NCI-H524 (cell line): ENCODE measurements at places on chromosomes 4 and X.
A peak's percentile ranks its signal among the peaks of the same experiment; 100 is the strongest.

DNA sequence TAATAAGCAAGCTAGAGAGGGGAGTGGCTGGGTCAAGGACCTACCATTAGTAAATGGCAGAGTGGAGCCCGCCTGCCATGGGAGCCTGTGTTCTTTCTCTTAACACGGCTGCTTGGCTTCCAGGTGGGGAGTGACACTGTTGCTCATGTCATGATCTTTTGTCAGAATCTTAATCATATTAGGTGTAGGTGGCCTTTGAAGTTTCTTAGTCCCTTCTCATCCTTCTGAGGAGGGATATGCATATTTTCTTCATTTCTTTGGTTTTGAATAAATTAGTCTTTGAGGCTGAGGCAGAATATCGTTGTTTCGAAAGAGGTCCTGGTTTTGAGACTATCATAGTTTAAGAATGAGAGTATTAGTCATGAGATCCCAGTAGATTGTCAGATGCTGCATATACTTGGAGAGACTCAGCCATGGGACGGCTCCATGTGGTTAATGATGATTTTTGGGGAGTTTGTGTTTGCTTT lies 28.9 kb downstream of the SNX25 start:
- no peak for DNase-seq

DNA sequence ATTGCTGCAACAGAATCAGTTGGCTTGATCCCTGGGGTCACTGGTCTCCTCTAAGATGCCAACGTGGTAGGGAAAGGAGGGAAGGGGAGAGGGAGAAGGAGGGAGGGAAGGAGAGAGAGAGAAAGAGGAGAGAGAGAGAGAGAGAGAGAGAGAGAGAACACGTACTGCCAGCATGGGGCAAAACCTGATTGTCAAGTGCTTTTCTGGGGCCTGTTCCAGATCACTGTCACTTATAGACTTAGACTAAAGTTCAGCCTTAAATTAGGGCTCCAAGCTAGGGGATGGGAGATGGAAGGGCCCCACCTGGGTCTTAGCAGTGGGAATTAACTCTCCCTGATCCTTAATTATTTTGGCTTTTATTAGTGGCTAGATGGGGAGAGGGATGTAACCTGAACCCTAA lies 12.9 kb downstream of the SHROOM4 start:
- DNase-seq = no peak

DNA sequence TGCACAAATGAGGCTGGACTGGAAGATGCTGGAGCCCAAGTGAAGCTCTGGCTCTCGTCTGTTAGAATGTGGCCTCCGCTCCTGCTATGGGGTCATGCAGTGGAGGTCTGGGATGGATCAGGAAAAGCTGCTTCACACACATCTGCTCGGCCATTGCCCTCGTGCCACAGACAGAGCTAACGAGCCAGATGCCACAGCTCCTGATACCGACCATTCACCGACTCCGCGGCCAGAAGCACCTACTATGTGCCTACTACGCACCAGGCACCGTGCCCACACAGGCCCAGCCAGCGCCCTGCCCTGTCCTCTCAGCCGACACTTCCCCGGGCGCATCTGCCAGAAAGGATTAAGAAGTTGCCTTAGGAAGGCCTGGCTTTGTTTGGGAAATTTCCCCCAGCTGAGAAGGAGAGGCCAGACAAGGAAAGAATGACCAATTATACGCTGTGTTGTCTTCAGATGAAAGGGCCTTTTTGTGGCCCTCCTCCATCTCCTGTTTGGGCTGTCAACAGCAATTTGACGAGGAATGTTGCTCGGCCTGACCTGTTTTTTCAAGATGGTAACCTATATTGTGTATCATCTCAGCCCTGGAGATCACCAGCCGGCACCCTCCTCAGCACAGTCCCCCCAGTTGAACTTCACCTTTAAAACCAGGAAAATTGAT lies 34.3 kb downstream of the HMX1 start:
- DNase-seq = no peak

- DNase-seq = peak; percentile 70
These were observed 7.6 kb downstream of the SLC2A9 start for GRCh38 chr4:10013722-10014121.

DNA sequence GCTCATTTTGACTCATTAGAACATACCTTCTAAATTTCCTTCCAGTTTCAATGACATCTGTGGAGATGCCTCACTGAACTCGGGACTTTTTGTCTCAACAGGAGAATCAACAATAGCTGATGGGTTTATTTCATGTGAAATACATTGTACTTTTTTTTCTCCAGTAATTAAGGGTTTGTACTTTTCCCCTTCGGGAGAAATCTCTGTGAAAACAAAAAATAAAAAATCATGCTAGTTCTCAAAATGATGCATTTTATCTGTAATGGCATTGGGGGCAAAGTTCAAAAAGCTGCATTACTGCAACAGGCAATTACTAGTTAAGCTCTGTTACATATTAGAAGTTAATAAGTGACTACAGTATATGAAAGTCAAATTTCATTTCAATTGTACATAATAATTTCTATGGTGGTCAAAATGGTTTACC lies 167.3 kb upstream of the SH3RF1 start:
- no peak for DNase-seq

DNA sequence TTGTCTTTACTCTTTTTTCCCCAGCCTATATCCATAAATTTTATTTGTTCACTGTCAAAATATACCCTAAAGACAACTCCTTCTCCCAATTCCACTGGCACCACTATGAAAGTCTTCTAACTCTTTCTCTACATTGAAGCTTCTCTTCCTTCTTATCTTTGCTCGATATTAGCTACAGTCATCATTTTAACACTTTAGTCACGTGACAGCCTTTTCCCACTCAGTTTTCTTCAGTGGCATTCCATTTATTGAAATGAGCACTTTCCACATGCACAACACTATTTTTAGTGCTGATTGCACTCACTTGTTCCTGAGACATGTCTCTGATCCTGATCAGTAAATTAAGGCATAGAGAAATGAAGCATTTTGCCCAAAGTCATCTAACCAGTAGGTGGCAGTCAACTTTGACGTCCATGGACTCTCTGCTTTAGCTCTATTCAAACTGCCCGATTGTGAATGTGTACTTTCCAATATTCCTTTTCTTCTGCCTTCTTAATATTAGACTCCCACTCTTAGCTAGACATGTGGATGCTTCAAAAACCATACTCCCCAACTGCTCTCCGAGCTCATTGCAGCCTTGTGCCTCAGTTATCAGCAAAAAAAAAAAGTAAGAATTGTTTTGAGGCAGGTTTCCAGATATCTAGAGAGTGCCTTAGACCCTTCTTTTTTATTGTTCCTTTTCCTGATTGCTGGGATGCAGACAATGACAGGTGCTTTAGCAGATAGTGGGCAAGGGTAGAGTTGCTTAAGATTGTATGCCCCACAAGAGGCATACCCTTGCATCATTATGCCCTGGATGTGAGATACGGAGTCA lies 394.4 kb upstream of the ADGRL3 start:
- peak; percentile 38 for DNase-seq

GRCh38 chr4:145003675-145004074 lies 94.3 kb downstream of the ANAPC10 start:
- DNase-seq = no peak

DNA sequence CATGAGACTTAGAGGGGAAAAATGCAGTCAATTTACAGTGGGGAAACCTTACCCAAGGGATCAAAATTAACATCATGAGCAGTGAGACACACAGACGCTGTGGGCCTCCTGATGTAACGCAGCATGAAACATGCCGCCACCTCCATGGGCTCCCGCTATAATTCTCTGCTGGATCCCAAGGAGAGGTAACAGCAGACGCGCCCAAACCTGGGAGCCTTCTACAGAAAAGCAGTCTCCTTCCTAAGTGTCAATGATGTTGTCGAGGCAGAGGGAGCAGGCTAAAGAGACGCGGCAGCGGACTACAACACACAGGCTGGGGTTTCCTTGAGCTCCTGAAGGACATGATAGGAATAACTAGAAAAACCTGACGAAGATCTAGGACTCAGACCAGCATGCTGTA lies 142.3 kb downstream of the AFAP1 start:
- no peak for DNase-seq

DNA sequence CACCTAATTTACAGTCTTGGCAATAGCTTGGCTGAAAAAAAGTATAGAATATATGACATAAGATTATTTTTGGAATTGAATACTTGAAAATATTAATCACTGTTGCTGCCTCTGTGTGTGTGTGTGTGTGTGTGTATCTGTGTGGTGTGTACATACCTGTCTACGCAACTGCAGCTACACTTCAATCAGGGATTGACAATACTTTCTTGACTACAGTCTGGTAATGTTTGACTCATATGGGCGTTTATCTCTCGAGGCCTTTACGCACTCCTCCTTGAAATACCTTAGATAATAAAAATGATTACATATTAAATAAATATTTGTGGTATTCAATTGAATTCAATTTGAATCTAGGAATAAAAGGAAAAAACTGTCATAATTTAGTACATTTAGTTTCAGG lies 565.2 kb downstream of the PCDH18 start:
- DNase-seq = no peak
